NCI-H2107 (cell line): ENCODE measurements at places on chromosomes 2 and 18.

GRCh38 chr2:68809324-68810240 lies 61.6 kb downstream of the BMP10 start:
- no peak for DNase-seq

DNA sequence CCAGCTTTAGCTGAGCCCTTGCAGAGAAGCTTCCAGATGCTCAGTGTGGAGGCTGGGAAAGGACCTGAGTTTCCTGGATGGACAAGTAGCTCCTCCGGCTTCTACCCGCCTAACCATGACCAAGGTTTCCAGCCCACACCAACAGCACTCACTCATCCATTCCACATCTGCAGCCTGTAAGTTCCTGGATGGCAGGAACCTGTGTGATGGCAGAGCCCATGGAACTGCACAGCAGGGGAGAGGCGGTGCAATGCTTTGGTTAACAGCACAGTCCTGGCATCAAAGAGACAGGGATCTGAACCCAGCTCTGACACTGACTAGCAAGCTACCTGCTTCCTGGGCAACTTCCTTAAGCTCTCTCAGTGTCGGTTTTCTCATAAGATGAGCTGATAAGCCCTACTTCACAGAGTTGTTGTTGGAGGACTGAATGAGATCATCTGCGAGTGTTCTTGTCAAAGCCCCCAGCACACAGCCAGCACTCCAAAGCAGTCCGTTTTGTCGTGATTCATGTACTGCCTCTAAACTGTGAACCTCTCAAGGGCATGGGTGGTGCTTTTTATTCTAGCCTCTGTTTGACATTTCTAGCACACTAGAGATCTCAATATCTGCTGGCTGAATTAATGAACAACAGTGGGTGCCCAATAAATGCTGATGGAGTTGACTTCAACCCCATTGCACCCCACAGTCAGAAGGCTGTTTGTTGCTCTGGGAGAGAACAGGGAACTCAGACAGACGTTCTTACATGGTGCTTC lies 41.6 kb upstream of the OTOF start:
- DNase-seq, result no peak

GRCh38 chr2:10163498-10164486 lies 41.3 kb downstream of the RRM2 start:
- DNase-seq, result no peak

DNA sequence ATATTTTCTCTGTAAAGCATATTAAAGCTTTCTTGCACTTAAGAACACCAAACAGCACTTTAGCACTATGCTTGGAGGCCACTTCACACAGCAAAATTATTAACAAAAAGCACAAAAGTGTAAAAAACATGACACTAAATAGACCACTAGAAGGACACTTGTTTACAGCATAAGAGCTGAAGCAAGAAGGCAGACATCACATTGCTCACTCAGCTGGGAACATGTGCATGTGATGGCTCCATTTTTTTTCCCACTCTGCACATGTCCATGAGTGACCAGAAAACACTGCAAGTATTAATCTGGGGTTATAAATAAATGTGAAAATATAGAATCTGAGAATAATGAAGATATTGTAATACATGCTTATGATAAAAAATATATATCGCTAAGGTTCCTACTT lies 103.1 kb upstream of the MAPRE2 start:
- no peak for DNase-seq

- peak; percentile 7 for DNase-seq
Measured at GRCh38 chr2:32627441-32627813, 423 bp upstream of the TTC27 start.

- no peak for DNase-seq
Measured at GRCh38 chr2:12980817-12981216, 264.1 kb downstream of the TRIB2 start.

DNA sequence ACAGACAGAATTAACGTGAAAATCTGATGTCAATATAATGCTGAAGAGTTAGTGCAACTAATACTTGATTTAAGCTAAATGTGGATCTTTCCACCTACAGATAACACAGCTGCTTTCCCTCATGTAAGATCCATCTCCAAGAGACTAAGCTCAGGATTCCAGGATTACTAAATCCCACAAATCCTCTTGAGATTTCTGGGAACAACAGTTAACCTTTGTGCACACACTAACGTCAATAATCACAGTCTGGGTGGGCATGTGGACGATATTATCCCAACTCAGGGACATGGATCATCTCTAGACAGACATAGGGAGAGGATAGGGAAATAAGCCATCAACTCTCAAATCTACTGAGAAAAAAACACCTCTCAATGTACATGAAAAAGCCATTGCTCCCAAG lies 432.6 kb downstream of the SATB2 start:
- no peak for DNase-seq

- no peak for DNase-seq
Measured at GRCh38 chr2:1806254-1806653, 61.9 kb upstream of the PXDN start.

- no peak for DNase-seq
Measured at GRCh38 chr18:36899289-36899688, 70.4 kb downstream of the KIAA1328 start.

DNA sequence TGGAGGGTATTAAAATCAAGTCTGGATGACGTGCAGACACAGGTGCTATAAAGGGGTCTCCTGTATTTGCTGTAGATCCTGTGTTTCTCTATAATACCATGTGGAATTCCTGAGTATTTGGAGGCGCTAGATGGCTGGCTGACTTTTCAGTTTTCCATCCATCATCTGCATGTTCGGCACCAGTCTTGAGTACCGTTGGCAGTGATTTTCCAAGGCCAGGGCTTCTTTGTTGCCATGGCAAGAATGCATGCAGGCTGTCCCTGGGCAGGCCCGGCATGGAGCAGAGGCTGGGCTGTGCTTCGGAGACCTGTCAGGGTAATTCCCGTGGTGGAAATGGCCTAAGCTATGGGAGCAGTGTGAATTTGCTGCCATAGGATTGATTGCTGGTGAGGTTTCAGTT lies 405.9 kb upstream of the HS6ST1 start:
- DNase-seq, result no peak

DNA sequence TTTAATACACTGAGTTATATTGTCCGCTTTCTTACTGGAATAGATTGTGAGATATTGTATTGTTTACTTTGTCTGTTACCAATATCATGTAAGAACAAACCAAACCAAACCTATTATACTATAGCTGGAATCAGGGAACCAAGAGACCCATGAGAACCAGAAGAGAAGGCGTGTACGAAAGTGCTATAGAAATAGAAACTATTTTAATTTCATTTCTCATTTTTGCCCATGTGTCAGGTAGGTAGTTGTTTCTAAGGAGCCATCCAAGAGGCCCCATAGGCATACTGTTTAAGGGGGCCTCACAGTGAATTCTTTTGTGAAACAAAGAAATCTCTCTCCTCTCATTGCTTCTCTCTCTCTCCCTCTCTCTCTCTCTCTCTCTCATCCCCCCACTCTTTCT lies 363.6 kb downstream of the RNF144A start:
- no peak for DNase-seq

DNA sequence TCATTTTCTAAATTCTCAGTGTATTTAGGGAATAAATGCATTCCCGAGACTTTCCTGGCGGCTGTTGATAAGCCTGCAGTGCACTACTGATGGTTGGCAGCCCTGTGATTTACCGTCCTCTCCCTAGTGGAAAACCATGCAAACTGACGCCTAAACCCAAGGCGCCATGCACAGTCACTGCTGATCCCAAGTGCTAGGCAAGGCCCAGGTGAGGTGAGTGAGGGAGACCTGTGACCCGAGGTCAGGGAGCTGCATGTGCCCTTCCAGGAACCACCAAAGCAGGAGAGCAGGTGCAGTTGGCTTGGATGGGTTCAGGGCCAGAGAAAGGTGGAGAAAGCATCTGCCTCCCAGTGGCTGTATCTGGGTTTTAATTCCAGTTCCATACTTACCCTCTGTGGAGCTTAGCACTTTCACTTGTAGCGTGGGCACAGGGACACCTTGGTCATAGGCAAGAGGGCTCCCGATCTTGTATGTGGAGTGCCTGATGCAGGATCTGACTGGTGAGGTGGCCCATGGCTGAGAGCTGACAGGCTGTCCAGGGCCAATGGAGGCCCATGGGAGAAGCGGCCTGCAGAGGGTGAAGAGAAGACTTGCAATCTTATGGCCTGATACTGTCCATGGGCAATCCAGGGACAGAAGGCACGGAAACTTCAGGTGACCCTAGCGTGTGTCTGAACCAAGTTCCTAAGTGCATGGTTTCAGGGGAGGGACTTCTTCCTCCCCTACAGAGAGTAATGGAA lies 131.3 kb downstream of the SH3RF3 start:
- DNase-seq, result no peak

GRCh38 chr18:26438980-26439379 lies 109.4 kb downstream of the KCTD1 start:
- DNase-seq, result no peak

DNA sequence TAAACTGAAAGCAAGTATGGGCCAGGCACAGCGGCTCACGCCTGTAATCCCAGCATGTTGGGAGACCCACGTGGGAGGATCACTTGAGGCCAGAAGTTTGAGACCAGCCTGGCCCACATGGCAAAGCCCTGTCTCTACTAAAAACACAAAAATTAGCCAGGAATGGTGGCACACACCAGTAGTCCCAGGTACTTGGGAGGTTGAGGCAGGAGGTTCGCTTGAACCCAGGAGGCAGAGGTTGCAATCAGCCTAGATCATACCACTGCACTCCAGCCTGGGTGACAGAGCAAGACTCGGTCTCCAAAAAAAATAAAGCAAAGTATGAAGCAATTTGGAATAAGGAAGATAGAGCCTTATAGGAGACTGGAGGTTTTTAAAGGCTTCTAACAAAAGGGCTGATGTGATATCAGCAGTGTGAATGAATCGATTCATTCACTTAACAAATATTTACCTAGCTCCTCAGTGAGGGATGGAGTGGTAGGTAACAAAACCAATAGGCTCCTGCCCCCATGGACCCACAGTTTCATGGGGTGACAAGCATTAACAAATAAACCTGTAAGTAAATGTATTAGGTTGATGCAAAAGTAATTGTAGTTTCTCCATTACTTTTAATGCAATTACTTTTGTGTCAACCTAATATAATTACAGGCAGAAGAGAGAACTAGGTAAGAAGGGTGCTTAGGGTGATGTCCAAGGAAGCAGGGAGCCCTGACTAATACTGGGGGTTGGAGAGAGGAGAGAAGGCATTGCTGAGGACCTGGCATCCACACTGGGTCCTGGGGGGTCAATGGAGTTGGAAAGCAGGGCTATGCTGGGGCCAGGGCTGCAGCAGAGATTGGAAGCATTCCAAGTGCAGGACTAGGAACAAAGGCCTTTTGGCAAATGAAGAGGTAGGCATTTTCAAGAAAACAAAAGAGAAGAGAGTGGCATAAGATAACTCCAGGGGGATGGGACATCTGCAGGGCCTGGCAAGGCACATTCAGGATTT lies 195.4 kb upstream of the ARL4C start:
- DNase-seq, result no peak

DNA sequence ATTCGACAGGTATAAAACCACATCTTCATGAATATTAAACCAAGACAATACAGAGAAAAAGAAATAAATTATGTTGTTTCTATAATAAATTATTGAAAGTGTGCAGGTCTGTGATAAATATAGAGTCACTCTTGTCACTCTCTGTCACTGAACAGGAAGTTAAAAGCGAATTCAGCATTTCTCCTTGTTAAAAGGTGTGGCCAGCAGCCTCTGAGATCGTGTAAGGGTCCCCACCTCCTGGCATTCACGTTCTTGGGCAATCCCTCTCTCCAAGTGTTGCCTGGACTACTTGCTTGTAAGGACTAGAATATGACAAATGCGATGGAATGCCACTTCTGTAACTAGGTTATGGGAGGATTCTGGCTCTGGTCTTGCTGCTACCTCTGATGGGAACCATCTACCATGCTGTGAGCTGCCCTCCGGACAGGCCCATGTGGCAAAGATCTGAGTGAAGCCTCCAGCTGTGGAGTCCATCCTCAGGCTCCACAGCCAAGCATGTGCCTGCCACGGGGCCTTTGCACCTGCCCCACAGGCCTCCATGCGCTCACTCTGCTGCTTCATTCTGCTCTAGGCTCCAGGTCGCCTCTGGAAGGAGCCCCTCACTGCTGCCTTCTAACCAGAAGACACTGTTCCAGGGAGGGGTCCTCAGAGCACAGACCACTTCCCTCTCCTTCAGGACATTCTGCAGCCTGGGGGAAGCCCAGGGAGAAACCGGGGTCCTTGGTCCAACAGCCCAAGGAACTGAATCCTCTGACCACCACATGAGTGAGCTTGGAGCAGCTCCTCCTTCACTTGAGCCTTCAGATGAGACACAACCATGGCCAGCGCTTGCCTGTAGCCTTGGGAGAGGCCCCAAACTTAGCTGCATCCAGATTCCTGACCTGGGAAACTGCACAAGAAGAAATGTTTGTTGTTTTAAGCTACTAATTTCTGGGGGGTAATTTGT lies 202.9 kb upstream of the HDAC4 start:
- DNase-seq, result no peak

- no peak for DNase-seq
Measured at GRCh38 chr2:84811839-84812431, 68.9 kb downstream of the TRABD2A start.

- DNase-seq, result no peak
Measured at GRCh38 chr18:62556397-62556796, 33.6 kb downstream of the ZCCHC2 start.

- no peak for DNase-seq
Measured at GRCh38 chr2:121081701-121082100, 203.3 kb downstream of the TFCP2L1 start.

DNA sequence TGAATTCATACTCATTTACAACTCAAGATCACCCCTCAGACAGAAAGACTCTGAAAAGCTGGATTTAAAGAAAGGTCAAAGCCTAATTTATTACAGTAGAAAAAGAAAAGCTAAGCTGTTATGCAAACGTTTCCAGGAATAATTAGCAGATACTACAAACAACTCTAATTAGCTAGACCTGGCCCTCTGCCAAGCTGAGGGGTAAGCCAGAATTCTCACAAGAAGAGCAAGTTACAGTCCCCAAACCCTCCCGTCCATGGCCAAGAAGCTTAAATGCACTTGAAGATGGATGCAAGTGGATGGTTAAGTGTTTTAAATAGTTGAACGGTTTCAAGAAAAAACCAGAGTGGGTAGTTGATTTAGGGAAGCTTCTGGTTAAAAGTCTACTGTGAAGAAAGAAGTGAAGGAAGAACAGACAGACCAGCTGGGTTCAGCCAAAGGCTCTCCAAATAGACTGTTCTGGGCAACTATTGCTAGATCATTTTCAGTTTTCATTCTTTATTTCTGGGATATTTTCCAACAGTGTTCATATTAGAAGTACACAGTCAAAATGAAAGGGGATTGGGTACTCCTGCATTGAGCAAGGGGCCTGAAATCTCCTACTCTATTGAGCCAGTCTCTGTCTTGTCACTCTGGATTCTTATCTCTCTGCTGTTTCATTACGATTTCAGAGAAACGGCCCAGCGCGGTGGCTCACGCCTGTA lies 4.8 kb downstream of the LMAN2L start:
- DNase-seq, result no peak

DNA sequence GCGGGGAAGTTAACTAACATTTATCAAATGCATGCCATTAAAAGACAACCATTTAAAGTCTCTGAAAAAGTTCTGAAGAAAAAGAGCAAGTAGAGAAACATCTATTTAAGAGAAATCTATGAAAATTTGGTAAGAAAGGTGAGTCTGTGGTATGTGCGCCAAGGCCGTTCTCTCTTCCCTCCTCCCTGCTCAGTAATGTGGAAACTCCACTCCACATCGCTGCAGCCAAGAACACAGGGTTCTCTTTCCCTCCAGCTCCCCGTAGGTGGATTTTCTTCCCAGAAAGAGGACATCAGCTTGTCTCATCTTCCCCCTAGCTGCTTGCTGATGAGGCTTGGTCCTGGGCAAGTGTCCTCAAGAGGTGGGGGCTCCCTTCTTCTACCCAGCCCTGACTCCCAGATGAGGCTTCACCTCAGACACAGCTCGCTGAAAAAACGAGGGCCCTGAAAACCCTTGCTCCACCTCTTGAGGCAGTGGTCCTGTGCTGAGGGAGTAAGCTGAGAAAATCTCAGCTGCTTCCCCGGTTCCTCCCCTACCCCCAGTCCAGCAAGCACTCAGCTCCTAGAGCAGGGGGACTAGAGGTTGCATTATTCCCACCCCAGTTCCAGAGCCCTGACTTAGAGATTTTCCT lies 45.8 kb upstream of the PTPRM start:
- DNase-seq, result no peak
